Body of pancreas (tissue), 4 donors: ENCODE measurements at places on chromosomes 12 and 14. TPM values are rescaled to one million over a fixed set of nuclear protein-coding genes. Genes with fewer than 3 reads are reported as not detected.

FERMT2 gene
- 42.2 TPM for total RNA-seq

PCED1B gene
- total RNA-seq: 14.2 TPM

DNA sequence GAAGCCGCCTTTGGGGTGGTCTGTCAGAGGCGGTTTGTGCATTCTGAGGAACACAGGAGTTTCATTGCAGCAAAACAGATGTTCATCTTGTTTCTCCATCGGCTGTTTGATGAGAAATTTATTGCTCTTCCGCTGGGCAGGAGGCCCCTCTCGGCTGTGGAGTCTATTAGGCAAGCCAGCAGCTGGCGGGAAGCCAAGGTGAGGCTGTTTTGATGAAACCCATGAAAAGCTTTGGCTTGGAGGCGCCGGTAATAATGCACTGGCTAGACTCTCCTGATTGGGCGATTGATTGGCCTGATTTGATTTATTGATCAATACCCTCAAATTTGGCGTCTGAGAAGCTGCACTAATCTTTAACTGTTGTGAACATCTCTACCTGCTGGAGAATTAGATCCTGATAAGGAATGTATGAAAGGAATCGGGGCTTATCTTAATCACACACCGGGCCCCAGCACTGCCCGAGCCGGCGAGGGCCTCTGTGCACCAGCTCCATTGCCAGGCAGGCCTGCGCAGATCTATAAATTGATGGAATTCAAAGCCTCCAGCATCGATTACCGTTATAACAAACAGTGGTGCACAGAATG lies 187.7 kb downstream of the PHETA1 start:
- peaks cover 11% of the 10 kb centered on the region for H3K4me1 ChIP-seq
- DNase-seq: peak; percentile 58
- H3K36me3 ChIP-seq: no peaks in the 10 kb centered on the region
- H3K27me3 ChIP-seq: no peaks in the 10 kb centered on the region
- no peak overlapping the region for H3K4me3 ChIP-seq

- H3K27ac ChIP-seq: no peak overlapping the region
- no peaks in the 10 kb centered on the region for H3K36me3 ChIP-seq
- no peak for DNase-seq
- no peaks in the 10 kb centered on the region for H3K27me3 ChIP-seq
- H3K4me3 ChIP-seq: no peak overlapping the region
- H3K4me1 ChIP-seq: no peaks in the 10 kb centered on the region
Measured at GRCh38 chr14:62939970-62940369, 105.3 kb downstream of the KCNH5 start.

DNA sequence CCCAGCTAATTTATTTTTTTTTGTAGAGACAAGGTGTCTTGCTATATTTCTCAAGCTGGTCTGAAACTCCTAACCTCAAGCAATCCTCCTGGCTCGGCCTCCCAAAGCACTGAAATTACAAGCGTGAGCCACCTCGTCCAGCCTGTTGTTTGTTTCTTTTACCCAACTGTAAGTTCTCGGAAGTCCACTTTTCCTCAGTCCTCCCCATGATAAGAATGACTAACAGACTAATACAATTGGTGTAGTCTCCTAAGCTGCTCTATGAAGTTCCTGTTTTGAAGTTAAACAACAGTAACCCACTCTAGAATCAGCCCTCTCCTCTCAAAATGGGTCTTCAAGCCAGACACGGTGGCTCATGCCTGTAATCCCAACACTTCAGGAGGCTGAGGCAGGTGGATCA lies 36.5 kb downstream of the HIGD1C start:
- no peak overlapping the region for H3K4me3 ChIP-seq
- H3K36me3 ChIP-seq: peaks cover 24% of the 10 kb centered on the region
- H3K27me3 ChIP-seq: no peaks in the 10 kb centered on the region
- H3K4me1 ChIP-seq: no peaks in the 10 kb centered on the region

- H3K27me3 ChIP-seq: no peaks in the 10 kb centered on the region
- H3K36me3 ChIP-seq: no peaks in the 10 kb centered on the region
- H3K4me3 ChIP-seq: no peak overlapping the region
Measured at GRCh38 chr14:48325486-48325885, 650.1 kb upstream of the MDGA2 start.

GRCh38 chr12:32902287-32902997 lies 5.9 kb upstream of the PKP2 start:
- no peak overlapping the region for H3K4me3 ChIP-seq
- H3K27ac ChIP-seq: no peak overlapping the region
- no peaks in the 10 kb centered on the region for H3K27me3 ChIP-seq
- no peaks in the 10 kb centered on the region for H3K36me3 ChIP-seq

PEBP1 gene
- total RNA-seq: 334 TPM

GRCh38 chr12:7042842-7043241 lies 17.7 kb upstream of the C1S start:
- H3K36me3 ChIP-seq: no peaks in the 10 kb centered on the region
- no peaks in the 10 kb centered on the region for H3K4me1 ChIP-seq
- no peaks in the 10 kb centered on the region for H3K27me3 ChIP-seq

DNA sequence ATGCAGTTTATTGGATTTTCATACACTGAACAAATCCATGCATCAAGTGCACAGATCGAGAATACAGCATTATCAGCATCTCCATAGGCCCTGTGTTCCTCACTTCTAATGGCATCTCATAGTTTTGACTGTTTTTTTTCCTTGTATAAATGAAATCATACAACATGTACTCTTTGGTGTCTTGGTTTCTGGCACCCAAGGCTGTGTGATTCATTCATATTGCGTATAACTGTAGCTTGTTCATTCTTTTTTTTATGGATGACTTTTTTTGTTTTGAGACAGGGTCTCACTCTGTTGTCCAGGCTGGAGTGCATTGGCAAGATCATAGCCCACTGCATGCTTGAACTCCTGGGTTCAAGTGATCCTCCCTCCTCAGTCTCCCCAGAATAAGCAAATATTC lies 14.3 kb downstream of the RASSF8 start:
- no peak overlapping the region for H3K27ac ChIP-seq
- H3K27me3 ChIP-seq: no peaks in the 10 kb centered on the region
- no peaks in the 10 kb centered on the region for H3K36me3 ChIP-seq
- DNase-seq: no peak

DNA sequence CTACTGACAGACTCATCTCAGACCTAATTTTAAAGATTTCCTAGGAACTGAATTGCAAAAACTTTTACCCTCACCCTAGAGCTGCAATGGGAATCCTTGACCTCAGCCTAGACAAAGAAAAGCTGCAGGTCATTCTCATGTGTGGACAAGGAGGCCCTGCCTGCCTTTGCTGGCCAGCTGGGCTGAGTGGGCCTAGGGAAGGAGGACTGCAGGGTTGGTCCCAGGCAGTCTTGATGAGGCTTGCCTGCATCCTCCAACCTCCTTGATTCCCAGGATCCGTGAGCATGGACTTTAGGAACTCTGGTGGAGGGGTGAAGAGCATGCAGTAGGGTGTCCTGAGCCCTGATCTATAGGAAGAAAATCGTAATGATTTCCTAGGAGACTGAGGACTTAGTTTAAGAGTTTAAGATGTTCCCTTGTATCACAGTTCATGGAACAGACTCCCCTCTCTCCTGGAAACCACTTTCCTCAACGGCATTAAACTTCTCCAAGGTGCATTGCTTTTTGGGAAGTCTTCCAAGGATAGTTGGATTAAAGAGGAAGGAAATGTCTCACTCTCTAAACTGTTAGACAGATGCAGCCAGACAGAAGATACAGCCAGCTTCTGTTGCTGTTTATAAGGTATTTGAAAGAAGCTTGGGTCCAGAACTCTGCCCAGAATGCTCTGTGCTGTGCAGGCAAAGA lies 55.4 kb upstream of the DDX11 start:
- no peaks in the 10 kb centered on the region for H3K4me1 ChIP-seq
- DNase-seq: no peak
- no peak overlapping the region for H3K4me3 ChIP-seq
- no peaks in the 10 kb centered on the region for H3K27me3 ChIP-seq

SPTSSA gene
- total RNA-seq: 10.5 TPM

MYO1H gene
- not detected for total RNA-seq

DNA sequence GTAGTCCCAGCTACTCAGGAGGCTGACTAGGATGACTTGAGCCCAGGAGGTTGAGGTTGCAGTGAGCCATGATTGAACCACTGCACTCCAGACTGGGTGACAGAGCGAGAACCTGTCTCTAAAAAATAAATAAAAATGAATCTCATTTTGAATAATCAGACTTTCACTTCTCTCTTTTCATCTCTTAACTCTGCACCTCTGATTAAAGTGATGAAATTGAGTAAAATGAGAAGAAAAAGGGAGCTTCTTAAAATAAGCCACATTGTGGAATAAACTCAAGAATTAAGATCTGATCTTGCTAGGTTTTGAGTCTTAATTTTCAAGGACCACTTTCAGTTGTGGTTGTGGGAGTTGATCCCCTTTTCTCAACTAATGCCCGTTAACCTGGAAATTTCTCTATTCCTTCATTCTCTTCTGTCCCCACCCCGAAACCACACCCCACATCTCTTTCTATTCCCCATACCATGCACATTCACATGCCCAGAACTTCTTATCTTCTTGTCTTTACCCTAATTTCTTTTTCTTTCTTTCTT lies 70.9 kb upstream of the ETV6 start:
- no peak for DNase-seq
- H3K27ac ChIP-seq: no peak overlapping the region
- H3K27me3 ChIP-seq: no peaks in the 10 kb centered on the region

NGB gene
- total RNA-seq: not detected

PEX5 gene
- 33.5 TPM for total RNA-seq

- no peak for DNase-seq
- H3K27me3 ChIP-seq: no peaks in the 10 kb centered on the region
- H3K4me3 ChIP-seq: no peak overlapping the region
- H3K36me3 ChIP-seq: no peaks in the 10 kb centered on the region
- H3K27ac ChIP-seq: no peak overlapping the region
Measured at GRCh38 chr12:98885778-98886177, 240.7 kb downstream of the APAF1 start.

- peaks cover 21% of the 10 kb centered on the region for H3K4me1 ChIP-seq
- no peak for DNase-seq
- H3K27me3 ChIP-seq: no peaks in the 10 kb centered on the region
- H3K27ac ChIP-seq: no peak overlapping the region
- H3K36me3 ChIP-seq: no peaks in the 10 kb centered on the region
Measured at GRCh38 chr12:7127916-7128626, 618 bp downstream of the RBP5 start.

PUS7L gene
- total RNA-seq: 7.3 TPM

NFATC4 gene
- 19.8 TPM for total RNA-seq

C12orf60 gene
- total RNA-seq: not detected

DNA sequence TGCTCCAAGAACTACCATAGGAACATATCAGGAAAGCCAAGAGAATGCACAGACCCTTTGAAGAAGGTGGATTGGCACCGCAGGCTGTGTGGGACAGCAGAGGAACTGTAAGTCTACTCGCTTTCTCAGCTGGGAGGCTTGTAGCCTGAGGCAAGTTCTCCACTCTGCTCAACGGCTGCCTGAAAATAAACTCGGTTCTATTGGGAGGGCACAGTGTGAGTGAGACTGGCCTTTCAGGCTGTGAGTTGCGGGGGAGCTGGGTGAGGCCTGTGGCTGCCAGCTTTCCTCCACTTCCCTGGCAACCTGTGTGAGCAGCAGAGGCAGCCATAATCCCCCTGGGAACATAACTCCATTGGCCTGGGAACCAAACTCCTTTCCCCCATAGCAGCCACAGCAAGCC lies 132.1 kb downstream of the ANKS1B start:
- no peak overlapping the region for H3K27ac ChIP-seq
- H3K27me3 ChIP-seq: no peaks in the 10 kb centered on the region
- DNase-seq: no peak
- no peak overlapping the region for H3K4me3 ChIP-seq
- H3K36me3 ChIP-seq: no peaks in the 10 kb centered on the region

CLEC4A gene
- not detected for total RNA-seq

CLEC12A gene
- 0.99 TPM for total RNA-seq

- H3K4me3 ChIP-seq: no peak overlapping the region
- H3K27ac ChIP-seq: no peak overlapping the region
- H3K27me3 ChIP-seq: no peaks in the 10 kb centered on the region
- DNase-seq: no peak
- no peaks in the 10 kb centered on the region for H3K36me3 ChIP-seq
- H3K4me1 ChIP-seq: peaks cover 28% of the 10 kb centered on the region
Measured at GRCh38 chr14:50222055-50222613, 9.2 kb downstream of the SOS2 start.

DNA sequence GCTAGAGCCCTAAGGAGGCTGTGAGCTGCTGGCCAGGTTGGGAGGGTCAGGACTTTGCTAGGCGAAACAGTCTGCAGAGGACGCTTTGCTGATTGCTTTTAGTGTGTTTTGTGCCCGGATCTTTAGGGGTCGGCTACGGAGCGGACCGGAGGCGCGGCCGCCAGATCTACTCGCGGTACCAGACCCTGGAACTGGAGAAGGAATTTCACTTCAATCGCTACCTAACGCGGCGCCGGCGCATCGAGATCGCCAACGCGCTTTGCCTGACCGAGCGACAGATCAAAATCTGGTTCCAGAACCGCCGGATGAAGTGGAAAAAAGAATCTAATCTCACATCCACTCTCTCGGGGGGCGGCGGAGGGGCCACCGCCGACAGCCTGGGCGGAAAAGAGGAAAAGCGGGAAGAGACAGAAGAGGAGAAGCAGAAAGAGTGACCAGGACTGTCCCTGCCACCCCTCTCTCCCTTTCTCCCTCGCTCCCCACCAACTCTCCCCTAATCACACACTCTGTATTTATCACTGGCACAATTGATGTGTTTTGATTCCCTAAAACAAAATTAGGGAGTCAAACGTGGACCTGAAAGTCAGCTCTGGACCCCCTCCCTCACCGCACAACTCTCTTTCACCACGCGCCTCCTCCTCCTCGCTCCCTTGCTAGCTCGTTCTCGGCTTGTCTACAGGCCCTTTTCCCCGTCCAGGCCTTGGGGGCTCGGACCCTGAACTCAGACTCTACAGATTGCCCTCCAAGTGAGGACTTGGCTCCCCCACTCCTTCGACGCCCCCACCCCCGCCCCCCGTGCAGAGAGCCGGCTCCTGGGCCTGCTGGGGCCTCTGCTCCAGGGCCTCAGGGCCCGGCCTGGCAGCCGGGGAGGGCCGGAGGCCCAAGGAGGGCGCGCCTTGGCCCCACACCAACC lies 1.5 kb downstream of the HOXC6 start:
- H3K4me1 ChIP-seq: peaks cover 37% of the 10 kb centered on the region
- no peak overlapping the region for H3K27ac ChIP-seq
- peaks cover 4% of the 10 kb centered on the region for H3K27me3 ChIP-seq
- H3K4me3 ChIP-seq: no peak overlapping the region

DNA sequence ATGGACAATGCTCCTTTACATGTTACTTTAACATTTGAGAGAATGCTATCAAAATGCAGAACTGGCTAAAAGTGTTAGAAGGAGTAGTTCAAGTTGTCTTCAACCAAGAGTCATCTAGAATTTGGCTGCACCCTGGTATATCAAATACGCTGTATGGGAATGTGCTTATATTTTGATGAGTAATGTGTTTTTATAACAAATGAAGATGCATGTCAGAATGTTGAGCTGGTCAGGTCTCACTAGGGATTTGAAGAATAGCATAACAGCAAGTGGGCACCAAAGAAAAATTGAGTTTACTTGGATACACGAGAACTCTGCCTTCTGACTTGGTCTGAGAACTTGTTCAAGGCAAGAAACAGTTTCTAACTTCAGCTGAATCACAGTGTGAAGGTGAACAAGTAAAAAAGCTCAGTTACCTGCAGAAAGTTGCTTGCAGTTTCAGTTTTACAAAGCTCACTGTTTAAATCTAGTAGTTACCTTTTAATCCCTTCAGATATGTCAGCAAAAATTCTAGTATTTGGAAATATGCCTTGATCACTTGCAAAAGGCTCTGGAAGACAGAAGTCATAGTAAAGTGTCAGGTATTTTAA lies 82.3 kb downstream of the PDE3A start:
- no peak overlapping the region for H3K4me3 ChIP-seq
- H3K4me1 ChIP-seq: peaks cover 4% of the 10 kb centered on the region
- H3K27me3 ChIP-seq: no peaks in the 10 kb centered on the region
- no peak overlapping the region for H3K27ac ChIP-seq
- H3K36me3 ChIP-seq: no peaks in the 10 kb centered on the region
- no peak for DNase-seq

GRCh38 chr12:11786638-11787365 lies 137.3 kb downstream of the ETV6 start:
- H3K36me3 ChIP-seq: no peaks in the 10 kb centered on the region
- DNase-seq: no peak
- no peak overlapping the region for H3K4me3 ChIP-seq
- no peak overlapping the region for H3K27ac ChIP-seq
- H3K4me1 ChIP-seq: peaks cover 11% of the 10 kb centered on the region
